ENCODE measurements at places on chromosomes 1 and 21.

GRCh38 chr21:41183575-41183974 is 15.6 kb downstream of the BACE2 start:
- DNase-seq = no peak

- no peak for DNase-seq
Observed at GRCh38 chr1:211653293-211653692, 22.1 kb downstream of the NEK2 start.

DNA sequence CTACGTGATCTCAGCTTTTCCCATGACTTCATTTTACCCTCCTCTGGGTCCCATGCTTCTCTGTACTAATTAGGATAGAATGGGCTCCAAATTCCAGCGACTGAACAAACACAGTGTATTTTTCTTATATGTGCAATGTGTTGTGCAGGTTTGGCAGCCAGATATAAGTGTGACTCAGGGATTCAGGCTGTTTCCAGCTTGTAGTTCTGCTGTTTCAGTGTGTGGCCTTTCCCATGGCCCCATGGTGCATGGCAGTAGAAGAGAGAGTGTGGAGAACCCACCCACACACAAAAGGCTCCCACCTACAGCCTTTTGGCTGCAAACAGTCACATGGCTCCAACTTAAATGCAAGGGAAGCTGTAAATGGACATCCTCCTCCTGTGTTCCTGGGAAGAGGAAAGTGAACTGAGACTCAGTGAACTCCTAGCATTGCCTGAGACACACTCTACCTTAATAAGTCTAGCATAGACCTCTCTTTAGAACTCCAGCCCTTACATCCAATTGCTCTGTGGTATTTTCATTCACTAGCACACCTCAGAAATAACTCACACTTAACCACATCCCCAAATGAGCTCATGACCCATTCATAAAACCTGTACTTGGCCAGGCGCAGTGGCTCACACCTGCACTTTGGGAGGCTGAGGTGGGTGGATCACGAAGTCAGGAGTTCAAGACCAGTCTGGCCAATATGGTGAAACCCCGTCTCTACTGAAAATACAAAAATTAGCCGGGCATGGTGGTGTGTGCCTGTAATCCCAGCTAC is 58.7 kb downstream of the KIAA0040 start:
- no peak for DNase-seq

GRCh38 chr1:239884796-239885195 is 206.9 kb upstream of the FMN2 start:
- no peak for DNase-seq

- DNase-seq = no peak
Observed at GRCh38 chr1:153647346-153647714, 11.2 kb upstream of the SNAPIN start.

DNA sequence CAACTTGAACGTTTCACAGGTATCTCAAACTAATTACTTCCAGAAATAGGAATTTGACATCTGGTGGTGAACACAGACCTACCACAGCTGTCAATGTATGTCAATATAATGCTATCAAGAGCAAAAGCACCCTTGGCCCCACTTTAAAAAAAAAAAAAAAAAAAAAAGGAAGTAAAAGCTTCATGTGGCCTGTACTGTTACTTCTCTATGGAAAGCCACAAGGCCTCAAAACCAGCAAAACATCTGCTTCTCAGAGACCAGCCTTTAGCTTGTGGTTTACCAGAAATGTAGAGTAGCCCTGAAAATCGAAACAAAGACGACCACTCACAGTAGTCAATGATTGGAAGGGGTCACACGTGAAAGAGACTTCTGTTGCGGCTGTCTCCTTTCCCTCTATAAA is 109.6 kb downstream of the SLC45A1 start:
- no peak for DNase-seq

- no peak for DNase-seq
Observed at GRCh38 chr1:55522353-55522903, 307.3 kb upstream of the USP24 start.

DNA sequence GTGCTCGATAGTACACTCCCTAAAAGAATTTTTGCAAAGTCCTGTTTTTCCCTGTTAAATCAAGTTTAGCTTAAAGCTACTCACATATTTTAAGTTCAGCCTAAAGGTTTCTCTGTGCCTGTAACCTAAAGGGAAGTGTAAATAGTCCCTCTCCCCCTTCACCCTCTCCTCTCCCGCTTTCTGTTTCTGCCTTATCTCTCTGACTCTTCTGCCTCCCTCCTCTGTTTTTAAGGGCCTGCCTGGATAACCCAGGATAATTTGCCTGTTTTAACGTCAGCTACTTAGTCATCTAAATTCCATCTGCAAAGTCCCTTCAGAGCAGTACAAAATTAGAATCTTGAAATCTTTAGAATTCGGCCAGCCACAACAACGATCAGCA is 92.6 kb downstream of the NID1 start:
- peak; percentile 1 for DNase-seq

- no peak for DNase-seq
Observed at GRCh38 chr21:33657124-33657820, 15.0 kb downstream of the ITSN1 start.

GRCh38 chr1:205515781-205516253 is 11.3 kb downstream of the CDK18 start:
- DNase-seq = peak; percentile 64

- DNase-seq = peak; percentile 74
Observed at GRCh38 chr1:110087812-110088738, 17.6 kb upstream of the ALX3 start.

DNA sequence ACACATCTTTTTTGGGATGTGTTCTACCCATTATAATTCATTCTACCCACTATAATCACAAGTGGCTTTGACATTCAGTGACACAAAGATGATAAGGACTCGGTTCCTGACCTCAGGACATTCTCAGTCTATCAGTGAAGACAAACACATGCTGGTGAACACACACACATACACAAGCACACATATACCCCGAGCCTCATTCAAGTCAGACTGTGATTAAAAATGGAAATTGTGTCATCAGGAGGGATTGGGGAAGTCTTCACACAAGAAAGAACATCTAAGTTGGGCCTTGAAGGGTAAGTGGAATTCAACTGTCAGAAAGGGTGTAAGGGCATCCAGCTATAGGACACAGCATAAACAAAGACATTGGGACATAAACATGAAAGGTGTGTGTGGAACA is 2.6 kb upstream of the LAD1 start:
- DNase-seq = no peak

DNA sequence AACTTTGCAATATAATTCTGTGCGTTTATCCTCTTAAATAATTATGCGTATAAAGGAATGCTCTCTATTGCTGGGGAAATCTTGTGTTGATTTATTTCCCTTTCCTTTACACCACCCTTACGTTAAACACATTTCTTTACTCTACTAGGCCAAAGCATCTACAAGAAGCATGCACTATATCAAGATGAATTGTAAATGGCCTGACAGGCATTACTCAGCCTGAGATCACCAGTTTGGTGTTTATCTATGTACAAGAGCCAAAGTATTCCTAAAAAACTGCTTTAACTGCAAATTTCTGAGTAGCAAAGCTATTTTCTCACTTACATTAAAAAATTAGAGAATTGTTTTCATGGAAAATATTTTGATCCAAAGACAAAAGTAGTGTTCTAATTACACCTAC is 114.8 kb downstream of the TYW3 start:
- no peak for DNase-seq

DNA sequence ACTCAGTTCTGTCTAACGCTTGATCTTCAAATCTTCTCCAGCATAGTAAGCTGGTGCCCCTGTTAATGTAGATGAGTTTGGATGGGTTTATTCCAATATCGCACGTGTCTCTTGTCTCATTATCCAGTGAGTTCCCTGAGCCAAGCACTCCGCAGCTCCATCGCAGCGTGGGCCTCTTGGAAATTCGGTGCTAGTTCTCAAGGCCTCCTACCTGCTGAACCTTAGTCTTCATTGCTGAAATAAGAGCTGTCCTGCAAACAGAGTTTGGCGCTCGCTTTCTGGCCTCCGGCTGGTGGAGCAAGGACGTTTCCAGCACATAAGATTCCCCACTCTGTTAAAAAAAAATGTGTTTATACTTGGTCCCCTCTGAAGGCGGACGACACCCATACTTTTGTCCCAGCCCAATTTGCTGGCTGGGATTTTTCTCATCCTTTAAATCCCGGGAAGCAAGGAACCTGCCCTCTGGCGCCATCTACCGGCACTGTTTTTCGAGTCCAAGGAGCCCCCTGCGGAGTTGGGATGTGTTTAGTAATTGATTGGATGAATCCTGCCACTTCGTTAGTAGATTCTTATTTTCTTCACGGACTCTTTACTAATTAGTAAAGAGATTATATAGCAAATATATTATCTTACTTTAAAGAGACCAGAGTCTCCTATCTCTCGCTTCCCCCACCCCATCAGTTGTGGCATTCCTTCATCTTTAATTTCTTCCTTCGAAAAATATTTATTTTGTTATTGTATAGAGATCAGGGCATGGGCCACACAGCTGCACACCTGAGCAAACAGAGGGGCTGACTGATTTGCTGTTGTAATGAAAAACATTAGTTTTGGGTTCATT is 14.7 kb downstream of the JUN start:
- peak; percentile 83 for DNase-seq
